ENCODE measurements at places on chromosomes 3 and 15.

DNA sequence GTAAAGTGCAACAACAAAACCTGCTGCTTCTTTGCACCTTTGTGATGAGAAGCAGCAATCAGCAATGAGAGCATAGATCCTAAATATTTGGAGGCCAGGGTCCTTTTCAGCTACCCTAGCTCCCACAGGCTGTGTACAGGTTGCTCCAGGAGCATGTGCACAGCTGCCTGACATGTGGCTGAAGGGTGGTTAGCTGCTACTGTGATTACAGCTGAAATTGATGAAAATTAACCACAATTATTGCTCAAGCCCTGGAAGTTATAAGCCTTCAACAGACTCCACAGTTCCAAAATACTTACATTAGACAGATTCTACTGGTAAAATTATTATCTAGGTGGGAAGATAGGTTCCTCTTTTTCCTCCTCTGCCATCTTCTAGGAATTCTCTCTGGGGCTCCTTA lies 28.5 kb downstream of the COMMD2 start:
- no peak for DNase-seq

- DNase-seq = no peak
Observed at GRCh38 chr3:143895805-143896204, 47.5 kb upstream of the SLC9A9 start.

DNA sequence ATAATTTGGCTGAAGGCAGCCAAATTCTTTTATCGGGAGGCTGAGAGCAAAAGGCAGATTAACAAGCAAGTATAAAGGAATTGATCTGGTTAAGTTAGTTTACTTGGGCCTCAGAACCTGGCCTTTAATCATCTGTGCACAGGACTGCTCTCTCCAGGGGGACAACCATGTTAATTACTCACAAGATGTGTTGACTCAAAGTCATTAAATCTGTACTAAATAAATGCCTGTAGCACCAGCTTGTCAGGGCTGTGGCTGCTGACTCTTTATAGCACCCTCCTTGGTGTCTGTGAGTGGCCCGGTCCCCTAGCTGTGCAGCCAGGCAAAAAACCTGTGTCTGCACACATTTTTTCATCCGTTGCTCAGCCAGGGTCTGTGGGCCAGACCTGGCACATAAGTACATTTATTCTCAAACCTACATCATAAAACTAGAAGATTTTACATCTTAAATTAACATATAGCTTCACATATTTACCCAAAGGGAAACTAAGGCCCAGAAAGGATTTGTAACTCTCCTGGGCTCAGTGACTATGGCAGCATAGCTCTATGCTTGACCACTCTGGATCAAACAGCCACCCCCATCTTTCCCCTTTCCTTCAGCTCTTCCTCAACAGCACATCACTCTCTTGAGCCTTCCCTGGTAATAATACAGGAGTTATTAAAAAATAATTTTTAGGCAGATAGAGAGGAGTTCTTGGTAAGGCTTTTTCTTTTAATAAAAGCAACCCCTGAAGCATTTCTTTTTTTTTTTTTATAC lies 51.4 kb downstream of the NCEH1 start:
- no peak for DNase-seq

DNA sequence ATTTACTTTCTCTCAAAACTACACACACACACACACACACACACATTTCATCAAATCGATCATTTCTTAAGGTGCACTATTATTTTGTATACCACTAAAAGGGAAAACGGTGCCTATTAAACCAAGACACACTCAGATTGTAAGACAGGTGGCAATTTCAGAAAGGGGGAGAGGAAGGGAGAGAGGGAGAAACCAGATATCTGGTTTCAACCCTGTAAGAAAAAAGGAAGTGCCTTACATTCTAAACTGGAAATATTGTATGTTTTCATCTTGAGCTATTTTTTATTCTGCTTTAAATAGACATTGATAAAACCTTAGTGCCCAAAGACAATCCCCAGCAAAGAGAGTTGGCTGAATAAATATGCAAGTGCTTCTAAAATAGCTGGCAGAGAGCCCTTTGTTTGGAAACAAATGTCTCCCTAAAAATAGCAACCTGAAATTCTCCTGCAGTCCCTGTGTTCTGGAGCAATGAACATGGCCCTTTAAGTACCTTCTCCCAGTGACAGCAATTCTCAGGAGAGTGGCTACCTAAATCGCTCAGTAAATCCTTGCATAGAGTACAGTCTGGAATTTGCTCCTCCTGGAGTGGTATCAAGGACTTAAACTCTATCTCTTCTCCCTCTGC lies 85.7 kb downstream of the RARB start:
- DNase-seq = no peak

- no peak for DNase-seq
Observed at GRCh38 chr3:190863119-190863465, 598 bp upstream of the GMNC start.

- no peak for DNase-seq
Observed at GRCh38 chr15:65939901-65940617, 70.8 kb downstream of the RAB11A start.

- no peak for DNase-seq
Observed at GRCh38 chr3:159776779-159777178, 211.9 kb upstream of the IL12A start.

- DNase-seq = no peak
Observed at GRCh38 chr15:77406846-77407245, 13.1 kb downstream of the PEAK1 start.

DNA sequence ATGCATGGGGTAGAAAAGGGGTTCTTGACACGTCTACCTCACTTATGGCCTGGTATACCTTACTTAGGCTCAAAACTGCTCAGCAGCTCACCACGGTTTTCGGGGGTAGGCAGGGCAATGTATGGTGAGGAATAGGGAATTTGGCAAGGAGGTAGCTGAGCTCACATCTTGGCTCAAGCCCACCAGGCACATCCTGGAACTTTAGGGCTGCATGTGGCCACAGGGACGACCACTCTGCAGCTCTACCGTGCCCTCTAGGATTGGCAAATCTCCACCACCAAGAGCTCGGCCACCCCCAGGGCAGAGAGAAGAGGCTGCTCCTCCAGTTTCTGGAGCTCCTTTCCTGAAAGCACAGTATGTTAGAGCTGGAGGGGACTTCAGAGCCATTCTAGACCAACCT lies 69.7 kb downstream of the MRPL46 start:
- DNase-seq = no peak

GRCh38 chr3:123447749-123448517 lies 957 bp downstream of the ADCY5 start:
- no peak for DNase-seq

Data from posterior cingulate gyrus (tissue), 11 donors.